ENCODE measurements at places on chromosomes 5 and 9. TPM values are rescaled to one million over a fixed set of nuclear protein-coding genes. Genes with fewer than 3 reads are reported as not detected.
A peak's percentile ranks its signal among the peaks of the same experiment; 100 is the strongest.

CYLC2 gene
- total RNA-seq, result not detected

DNA sequence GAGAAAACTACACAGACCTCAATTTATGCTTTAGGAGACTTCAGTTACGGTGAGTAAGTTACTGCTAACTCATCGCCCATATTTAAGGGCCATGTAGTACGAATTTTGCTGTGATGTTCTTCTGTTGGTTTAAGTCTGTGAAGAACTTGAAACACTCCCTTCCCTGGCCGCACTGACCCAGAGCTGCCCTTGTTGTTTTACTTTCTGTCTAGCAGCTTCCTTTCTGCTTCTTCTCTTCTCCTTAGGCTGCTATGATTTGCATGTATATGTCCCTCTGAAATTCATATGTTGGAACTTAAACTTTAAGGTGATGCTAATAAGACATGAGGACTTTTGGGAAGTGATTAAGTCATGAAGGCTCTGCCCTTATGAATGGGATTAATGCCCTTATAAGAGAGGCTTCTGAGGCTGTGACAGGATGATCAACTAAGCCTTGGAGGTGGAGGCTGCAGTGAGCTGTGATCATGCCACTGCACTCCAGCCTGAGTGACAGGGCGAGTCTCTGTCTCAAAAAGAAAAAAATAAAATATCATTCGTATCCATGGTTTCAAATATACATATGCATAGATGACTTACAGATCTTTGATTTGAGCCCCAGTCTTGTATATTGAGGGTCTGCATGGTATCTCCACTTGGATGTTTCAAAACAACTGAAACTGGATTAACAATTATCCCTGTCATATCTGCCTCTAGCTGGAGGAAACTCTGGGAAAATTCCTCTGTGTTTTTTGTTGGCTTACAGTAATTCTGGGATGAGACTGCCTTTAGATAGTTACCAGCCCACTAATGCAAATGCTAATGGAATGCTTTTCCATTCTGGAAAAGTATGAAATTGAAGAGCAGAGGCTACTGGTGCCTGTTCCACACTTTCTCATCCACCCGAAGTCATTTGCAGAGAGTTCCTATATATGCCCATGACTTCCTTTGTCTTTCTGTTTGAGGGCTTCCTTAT lies 263.4 kb upstream of the ACTBL2 start:
- no peak for DNase-seq

DNA sequence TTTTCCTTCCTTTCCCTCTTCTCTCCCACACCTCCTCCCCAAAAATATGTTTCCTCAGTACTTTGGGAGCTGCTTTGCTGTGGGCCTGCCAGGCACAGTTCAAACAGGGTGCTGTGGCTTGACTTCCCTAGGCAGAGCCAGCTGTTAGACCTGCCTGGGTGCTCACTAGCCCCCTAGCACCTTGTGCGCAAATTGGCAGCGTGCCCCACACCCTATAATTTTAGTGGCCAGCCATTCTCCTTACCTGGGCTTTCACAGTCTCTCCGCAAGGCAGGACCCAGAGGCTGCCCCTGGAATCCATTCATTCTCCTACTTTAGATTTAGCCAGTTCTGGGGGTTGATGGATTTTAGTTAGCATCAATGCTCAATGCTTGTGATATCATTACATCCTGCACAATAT lies 72.3 kb downstream of the ANGPTL2 start:
- DNase-seq, result no peak

AFAP1L1 gene
- 4.3 TPM for total RNA-seq

- no peak for DNase-seq
Observed at GRCh38 chr9:110124439-110124838, 83.5 kb downstream of the C9orf152 start.

DNA sequence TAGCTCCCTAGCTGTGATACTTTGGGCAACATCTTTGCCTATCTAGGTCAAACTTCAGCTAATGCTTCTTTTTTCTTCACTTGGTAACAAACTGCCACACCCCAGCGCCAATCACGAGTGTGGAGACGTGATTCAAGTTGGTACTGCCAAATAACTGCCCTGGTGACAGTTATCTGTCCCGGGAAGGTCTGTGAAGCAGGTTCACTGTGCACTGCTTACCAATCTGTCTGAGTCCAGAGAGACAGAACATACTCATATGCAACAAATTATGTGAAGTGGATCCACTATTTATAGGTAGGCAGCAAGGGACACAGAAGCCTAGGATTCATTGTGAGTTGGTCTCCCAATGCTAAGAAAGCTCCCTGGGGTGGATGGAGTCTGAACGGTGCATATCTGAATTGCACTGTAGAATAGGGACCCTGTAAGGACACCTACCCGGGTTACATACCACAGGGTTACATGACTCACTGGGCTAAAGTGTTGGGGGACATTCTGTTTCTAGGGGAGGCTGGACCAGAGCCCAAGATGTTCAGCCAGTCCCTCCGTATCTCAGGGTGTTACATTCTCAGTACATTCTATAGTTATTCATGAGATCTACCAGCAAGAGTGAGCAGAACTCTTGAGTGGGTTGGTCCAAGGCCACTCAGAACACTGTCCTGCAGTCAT lies 95.4 kb upstream of the STC2 start:
- no peak for DNase-seq

- DNase-seq, result no peak
Observed at GRCh38 chr5:113043491-113043931, 66.9 kb downstream of the DCP2 start.

ALDOB gene
- 1.2 TPM for total RNA-seq

RNF183 gene
- total RNA-seq, result 0.12 TPM

- DNase-seq, result no peak
Observed at GRCh38 chr9:70355801-70356200, 58.7 kb downstream of the KLF9 start.

DNA sequence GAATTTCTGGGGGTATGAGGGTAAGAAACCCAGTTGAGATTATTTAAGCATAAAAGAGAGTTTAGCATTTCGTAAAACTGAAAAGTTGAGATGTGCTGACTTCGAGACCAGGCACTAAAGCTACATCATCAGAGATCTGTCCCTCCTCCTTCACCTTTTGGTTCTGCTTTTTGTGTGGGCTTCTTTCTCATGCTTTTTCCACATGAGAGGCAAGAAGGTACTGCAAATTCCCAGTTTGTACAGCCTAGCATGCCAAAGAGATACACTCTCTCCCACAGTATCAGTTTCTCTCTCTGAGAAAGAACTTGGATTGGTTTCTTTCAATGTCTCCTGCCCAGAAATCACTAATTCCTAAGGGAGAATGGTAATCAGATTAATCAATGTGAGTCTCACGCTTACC lies 584.7 kb downstream of the SEMA5A start:
- no peak for DNase-seq

- DNase-seq, result no peak
Observed at GRCh38 chr5:52864371-52864770, 76.7 kb downstream of the ITGA1 start.

- DNase-seq, result no peak
Observed at GRCh38 chr5:14173377-14174229, 30.5 kb downstream of the TRIO start.

- no peak for DNase-seq
Observed at GRCh38 chr9:69740872-69741505, 18.8 kb downstream of the PTAR1 start.

DNA sequence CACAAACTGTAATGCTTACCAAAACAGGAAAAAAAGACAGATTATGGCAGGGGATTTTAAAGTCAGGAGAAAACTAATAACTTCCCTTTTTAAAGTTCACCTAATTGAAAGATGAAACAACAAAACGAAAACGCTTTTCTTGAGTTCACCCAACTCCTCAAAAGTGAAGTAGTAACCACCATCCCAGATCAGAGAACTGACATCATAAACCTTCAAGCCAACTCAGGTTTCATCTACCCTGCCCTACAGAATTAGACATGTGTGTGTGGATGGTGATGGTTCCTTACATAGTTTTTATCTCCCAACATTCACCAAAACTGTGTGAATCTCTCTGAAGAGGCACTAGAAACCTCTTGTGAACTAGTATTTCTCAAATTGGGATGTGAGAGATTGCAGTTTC lies 195.2 kb upstream of the PTGER4 start:
- DNase-seq, result no peak

SAXO1 gene
- not detected for total RNA-seq

GRCh38 chr9:1048811-1049210 lies 1.3 kb upstream of the DMRT2 start:
- DNase-seq, result no peak

DNA sequence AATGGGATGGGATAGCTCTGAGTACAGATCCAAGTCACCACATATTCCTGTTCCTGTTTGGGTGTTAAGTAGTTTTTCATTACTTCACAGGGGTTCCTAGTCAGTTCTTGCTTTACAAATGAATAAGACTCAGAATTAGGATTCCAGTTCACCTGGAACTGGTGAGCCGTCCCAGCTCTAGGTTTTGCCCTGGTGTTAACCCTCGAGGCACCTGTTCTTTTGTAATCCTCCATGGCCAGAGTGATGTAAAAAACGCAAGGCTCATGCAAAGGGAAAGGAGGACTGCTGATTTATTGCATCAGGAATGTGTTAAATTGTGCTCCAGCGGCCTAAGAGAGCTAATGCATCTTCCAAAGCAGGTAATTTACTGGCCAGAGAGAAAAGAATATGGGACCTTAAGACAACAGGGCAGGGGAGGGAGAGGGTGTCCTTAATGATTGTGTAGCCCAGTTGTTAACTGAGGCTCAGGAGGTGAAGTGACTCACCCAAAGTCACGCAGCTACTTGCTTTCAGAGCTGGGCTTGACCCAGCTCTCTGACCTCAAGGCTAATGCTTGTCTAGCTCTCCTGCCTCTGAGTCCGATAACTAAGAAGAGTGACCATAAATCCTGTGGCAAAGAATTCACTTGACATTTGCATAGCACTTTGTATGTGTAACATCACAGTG lies 70.5 kb downstream of the DMRT2 start:
- no peak for DNase-seq

- DNase-seq, result no peak
Observed at GRCh38 chr5:91182763-91183162, 200.4 kb downstream of the ARRDC3 start.

- DNase-seq, result no peak
Observed at GRCh38 chr9:134177624-134178393, 13.4 kb upstream of the RNU6ATAC start.

GRCh38 chr9:27276193-27277030 lies 20.5 kb downstream of the EQTN start:
- DNase-seq, result peak; percentile 42

GRCh38 chr9:86303316-86303975 lies 21.1 kb upstream of the ISCA1 start:
- no peak for DNase-seq
